ENCODE measurements at places on chromosomes 6 and 20. TPM values are rescaled to one million over a fixed set of nuclear protein-coding genes. Genes with fewer than 3 reads are reported as not detected.
A peak's percentile ranks its signal among the peaks of the same experiment; 100 is the strongest.

- DNase-seq, result peak; percentile 60
These were observed 1.6 kb downstream of the TRIM27 start for GRCh38 chr6:28922004-28922820.

DNA sequence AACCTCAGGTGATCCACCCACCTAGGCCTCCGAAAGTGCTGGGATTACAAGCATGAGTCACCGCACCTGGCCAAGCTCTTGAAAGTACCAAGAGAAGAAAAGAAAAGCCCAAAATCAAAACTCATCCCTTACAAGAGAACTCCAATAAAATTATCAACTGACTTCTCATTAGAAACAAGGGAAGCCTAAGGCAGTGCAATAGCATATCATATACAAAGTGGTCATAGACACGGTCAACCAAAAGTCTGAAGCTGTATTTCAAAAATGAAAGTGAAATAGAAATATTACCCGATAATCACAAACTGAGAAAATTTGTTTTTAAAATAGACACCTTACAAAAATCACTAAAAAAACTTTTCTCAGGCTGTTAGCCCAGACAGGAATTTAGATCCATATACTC, 1321.1 kb upstream of the GJE1 start:
- no peak for DNase-seq

The FOXA2 gene
- not detected for total RNA-seq

- peak; percentile 51 for DNase-seq
These were observed at the start of gene ULBP1 for GRCh38 chr6:149963462-149964307. Gene ULBP1 (plus strand): TSS chr6:149963943. CDS start chr6:149964050, 107 bp downstream.

The TRMT6 gene
- total RNA-seq, result 12.0 TPM

GRCh38 chr20:39108746-39109145, 146.6 kb downstream of the DHX35 start:
- DNase-seq, result peak; percentile 18

The PPP1R3G gene
- total RNA-seq, result 7.6 TPM

GRCh38 chr6:169536446-169537170, 165.2 kb downstream of the WDR27 start:
- DNase-seq, result no peak

DNA sequence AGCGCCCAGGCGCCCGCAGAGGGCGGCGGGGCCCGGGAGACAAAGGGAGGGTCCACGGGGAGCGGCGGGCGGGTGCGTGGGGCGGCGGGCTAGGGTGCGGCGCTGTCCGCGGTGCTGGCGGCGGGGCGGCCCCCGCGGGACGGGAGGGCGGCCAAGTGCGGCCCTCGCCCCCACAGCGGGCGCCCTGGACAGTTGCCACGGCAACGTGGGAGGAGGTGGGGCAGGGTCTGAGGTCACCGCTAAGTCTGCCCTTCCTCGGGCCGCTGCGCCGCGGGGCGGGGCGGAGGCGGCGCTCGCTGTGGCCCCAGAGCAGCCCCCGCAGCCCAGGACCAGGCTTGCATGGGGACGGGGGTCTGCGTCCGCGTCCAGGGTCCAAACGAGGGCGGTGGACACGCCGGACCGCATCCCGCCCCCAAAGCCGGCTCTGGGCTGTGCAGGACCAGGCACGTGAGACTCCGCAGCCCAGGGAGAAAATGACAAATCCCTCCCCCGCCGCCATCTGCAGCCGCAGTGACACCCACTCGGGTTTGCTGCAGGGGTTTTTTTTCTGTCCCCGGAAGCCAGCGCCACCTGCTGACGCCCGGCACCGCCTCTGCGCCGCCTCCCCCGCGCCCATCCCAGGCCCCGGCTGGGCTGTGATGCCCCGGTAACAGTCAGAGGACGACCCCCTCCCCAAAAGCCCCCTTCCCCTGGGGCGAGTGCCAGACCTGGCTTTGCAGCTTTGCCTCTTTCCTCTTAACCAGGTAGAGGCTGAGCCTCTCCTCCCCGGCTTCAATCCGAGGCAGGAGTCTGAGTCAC, 36.8 kb downstream of the YTHDF1 start:
- no peak for DNase-seq

- no peak for DNase-seq
These were observed 22.0 kb downstream of the RANBP9 start for GRCh38 chr6:13689511-13690256.

The FNDC1 gene
- 0.25 TPM for total RNA-seq

The TEAD3 gene
- total RNA-seq, result 98.6 TPM

- DNase-seq, result peak; percentile 28
These were observed 13.7 kb downstream of the NEDD9 start for GRCh38 chr6:11218538-11219399.

- DNase-seq, result peak; percentile 98
These were observed 43.7 kb upstream of the MAP7 start for GRCh38 chr6:136593748-136594490.

- no peak for DNase-seq
These were observed 93.8 kb upstream of the SIRPA start for GRCh38 chr20:1801225-1801928.

DNA sequence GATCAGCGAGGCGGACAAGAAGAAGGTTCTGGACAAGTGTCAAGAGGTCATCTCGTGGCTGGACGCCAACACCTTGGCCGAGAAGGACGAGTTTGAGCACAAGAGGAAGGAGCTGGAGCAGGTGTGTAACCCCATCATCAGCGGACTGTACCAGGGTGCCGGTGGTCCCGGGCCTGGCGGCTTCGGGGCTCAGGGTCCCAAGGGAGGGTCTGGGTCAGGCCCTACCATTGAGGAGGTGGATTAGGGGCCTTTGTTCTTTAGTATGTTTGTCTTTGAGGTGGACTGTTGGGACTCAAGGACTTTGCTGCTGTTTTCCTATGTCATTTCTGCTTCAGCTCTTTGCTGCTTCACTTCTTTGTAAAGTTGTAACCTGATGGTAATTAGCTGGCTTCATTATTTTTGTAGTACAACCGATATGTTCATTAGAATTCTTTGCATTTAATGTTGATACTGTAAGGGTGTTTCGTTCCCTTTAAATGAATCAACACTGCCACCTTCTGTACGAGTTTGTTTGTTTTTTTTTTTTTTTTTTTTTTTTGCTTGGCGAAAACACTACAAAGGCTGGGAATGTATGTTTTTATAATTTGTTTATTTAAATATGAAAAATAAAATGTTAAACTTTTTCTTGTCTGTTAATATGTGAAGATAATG, 2.2 kb downstream of the HSPA1B start:
- DNase-seq, result peak; percentile 41

The LY6G6D gene
- not detected for total RNA-seq

GRCh38 chr6:162913206-162913605, 185.4 kb downstream of the PACRG start:
- no peak for DNase-seq

- no peak for DNase-seq
These were observed at the start of gene LTA for GRCh38 chr6:31572041-31572911. Gene LTA (plus strand): TSS chr6:31572289. CDS start chr6:31572743, 454 bp downstream.

The FOXO3 gene
- total RNA-seq, result 20.8 TPM

DNA sequence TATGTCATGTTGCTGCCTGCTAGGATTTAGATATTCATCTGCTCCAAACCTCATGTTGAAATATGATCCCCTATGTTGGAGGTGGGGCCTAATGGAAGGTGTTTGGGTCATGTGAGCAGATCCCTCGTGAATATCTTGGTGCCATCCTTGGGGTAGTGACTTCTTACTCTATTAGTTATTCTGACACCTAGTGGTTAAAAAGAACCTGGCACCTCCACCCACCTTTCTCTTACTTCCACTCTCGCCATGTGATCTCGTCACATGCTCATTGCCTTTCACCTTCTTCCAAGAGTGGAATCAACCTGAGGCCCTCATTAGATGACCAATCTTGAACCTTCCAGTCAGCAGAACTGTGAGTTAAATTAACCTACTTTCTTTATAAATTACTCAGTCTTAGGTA, 549.4 kb upstream of the SYNCRIP start:
- DNase-seq, result no peak

GRCh38 chr6:53344969-53345368, 3.8 kb downstream of the ELOVL5 start:
- no peak for DNase-seq

The FGD2 gene
- not detected for total RNA-seq

The DACT2 gene
- total RNA-seq, result 0.49 TPM

- no peak for DNase-seq
These were observed 99.0 kb upstream of the SLC24A3 start for GRCh38 chr20:19113343-19113930.

Measured in cardiac muscle cell (in vitro differentiated cells and primary cell).